ENCODE measurements at places on chromosomes 5 and 9.
A peak's percentile ranks its signal among the peaks of the same experiment; 100 is the strongest.

DNA sequence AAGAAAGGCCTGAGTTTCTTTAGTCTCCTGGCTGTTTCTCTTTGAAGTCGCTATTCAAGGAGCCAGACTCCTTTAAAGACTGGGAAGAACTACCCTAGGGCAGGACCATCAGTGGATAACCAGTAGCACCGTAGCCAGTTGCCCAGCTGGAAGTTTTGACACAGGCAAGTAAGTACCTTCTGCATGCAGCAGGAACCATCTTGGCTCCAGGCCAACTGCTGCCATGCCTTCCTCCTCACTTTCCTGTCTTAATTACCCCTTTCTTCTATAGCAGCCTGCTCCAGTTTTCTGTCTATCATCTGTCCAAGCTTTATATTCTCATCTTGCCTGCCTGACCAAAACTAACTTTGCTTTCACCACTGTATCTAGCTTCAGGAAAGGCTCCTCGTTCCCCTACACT, 149.7 kb upstream of the SV2C start:
- DNase-seq: no peak

DNA sequence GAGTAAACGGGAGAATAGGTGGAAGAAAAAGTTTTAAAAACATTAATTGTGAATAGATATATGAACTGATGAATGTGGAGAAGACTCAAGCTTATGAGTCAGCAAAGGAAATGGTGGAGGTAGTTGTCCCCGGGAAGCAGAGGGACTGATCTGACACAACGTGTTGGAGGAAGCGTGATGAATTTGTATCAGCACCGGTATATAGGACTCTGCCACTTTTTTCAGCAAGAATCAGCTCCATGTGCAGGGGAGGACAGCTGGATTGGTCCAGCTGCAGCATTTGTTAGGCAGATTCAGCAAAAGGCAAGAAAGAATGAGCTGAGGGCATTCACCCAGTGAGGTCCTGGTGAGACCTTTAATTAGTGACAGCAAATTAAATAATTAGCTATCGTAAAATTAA, 276.0 kb downstream of the TENT4A start:
- no peak for DNase-seq

DNA sequence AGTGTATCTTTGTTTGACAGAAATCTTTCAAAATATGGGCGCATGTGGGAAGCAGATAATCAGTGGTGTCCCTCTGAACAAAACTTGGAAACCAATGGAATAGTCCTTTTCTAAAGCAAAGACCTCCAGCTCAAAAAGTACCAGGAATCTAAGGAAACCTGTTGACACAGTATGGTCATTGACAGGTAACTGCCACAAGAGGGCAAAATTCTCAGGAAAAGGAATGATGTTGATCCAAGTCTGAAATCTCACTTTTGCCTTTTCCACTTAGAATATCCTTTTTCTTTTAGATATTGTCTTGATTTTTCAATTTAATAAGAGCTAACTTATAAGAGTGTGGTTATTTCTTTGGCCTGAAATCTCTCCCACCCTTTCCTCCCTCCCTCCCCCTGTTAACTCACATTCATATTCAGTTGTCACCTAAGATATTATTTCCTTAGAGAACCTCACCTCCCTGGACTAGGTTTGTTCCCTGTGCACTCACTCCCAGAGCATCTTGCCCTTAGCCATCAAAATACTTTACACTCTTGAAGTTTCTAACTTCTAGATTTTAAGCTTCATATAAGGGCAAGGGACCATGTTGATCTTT, 59.0 kb upstream of the BARX1 start:
- DNase-seq: no peak

DNA sequence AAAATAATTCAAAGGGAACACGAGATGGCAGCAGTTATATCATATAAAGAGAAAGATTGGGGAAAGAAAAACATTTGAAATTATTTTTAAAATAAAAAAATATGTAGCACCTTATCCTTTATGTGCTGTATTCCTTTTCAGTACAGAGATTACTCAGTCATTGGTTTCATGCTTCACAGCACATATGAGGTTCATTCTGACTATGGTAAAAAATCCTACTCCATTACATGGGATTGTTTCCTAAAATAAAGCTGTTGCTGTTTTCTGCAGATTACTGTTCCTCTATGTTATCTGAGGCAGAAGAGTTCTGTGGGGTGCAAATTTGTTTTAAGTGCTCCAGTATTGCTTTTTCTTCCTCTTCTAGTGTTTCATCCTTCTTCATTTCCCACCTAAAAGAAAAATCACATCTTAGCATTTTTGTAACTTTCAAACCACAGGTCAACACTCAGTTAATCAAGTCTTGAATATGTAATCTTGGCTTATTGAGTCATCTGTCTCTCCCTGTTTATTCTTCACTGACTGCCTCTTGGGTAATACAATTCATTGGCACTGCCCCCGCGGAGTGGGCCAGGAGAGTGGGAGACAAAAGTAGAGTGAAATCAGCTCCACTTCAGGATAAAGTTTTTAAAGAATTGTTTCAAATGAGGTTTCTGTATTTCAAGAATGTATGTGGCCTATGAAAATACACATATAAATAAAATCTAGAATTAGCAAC, 412.5 kb upstream of the POU5F2 start:
- no peak for DNase-seq

GRCh38 chr9:79700607-79701360, 129.0 kb downstream of the TLE4 start:
- no peak for DNase-seq

DNA sequence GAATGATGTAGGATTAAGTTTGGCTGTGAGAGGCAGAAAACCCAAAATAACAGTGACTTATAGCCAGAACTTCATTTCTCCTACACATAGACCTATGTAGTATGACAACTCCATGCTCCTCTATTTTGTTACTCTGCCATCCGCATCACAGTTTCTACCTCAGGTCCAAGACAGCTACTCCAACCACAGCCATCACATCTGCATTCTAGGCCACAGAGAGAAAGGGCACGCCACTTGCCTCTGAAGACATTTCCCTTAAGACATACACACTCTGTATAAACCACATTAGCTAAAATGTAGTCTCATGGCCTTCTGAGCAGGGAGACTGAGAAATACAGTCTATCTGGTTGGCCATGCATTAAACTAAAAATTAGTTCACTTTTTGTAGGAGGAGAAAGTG, 10.0 kb downstream of the SPINK4 start:
- DNase-seq: no peak

- no peak for DNase-seq
These were observed 163.6 kb downstream of the LRRC70 start for GRCh38 chr5:62742207-62742606.

DNA sequence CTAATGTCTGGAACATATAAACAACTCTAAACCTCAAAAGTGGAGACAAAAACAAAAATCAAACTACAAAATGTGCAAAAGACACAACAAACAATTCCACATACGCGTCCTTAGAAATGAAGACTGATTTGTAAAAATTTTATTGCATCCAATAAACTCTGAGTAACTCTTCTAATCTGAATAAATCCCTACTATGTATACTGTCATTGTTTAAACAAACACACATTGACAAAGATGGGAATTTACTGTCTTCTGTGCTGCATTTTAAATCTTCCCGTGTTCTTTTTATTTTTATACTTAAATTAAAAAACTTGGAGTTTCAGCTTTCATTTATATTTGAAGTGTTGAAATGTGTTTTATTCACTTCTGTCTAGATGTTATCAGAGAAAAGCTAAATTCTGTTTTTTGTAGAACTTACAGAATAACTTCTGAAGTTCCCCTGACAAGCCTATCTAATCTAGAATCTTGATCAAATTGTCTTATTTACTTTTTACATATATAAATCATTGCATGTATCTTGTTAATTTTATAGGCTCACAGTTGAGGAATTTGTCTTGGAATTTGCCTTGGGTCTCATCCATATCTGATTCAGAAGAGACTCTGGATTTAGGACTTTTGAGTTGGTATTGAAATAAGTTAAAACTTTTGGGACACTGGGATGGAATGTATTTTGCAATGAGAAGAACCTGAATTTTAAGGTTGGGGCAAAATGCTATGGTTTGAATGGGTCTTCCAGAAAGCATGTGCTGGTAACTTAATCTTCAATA, 2064.4 kb upstream of the C9orf72 start:
- DNase-seq: no peak

GRCh38 chr5:78803353-78803752, 154.8 kb upstream of the LHFPL2 start:
- peak; percentile 28 for DNase-seq

DNA sequence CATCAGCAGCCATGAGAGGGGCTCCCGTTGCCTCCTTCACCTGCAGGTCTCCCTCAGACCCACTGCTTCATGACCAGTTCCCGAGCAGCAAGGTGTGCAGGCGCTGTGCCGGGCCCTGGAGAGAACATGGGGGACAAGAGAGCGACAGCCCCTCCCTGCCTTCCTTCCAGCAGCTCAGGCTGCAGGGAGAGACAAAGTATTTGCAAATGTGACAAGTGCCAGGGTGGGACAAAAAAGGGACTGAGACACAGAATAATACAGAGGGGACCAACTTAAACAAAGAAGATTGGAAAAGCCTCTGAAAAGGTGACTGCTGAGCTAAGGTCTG, 22.5 kb upstream of the VDAC1 start:
- no peak for DNase-seq

- DNase-seq: peak; percentile 56
These were observed 52.1 kb downstream of the C9orf50 start for GRCh38 chr9:129568560-129569501.

DNA sequence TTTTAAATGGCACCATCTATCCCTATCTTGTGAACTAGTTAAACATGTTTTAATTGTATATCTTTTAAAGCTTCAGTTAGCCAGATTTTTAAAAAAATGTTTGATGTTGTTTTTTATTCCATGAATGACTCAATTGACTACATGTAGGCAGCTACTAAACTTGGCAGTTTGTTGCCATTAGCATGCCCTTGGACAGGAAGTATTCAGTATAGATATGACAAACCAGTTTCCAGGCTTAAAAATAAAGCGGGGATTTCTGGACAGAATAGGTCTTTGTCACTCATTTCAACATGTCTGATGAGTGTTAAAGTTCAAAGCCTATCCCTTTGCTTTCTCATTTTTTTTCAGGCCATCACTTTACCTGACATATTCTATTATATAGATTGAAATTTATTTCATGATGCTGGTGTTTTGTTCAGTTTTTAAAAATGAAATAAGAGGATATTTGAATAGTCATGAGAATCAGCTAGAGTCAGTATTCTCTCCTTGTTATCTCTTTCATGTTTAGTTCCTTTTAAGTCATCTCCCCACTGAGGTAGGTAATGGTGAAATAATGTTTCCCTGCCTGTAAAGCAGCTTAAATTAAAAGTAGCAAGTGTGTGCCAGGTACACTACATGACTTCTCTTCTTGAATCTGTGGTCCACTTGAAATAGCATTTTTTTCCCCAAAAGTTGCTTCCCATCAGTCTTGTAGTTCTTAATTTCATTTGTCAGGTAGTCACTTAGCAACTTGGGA, 11.9 kb downstream of the TNFAIP8 start:
- no peak for DNase-seq

GRCh38 chr5:172870715-172871461, 36.8 kb downstream of the ERGIC1 start:
- no peak for DNase-seq

DNA sequence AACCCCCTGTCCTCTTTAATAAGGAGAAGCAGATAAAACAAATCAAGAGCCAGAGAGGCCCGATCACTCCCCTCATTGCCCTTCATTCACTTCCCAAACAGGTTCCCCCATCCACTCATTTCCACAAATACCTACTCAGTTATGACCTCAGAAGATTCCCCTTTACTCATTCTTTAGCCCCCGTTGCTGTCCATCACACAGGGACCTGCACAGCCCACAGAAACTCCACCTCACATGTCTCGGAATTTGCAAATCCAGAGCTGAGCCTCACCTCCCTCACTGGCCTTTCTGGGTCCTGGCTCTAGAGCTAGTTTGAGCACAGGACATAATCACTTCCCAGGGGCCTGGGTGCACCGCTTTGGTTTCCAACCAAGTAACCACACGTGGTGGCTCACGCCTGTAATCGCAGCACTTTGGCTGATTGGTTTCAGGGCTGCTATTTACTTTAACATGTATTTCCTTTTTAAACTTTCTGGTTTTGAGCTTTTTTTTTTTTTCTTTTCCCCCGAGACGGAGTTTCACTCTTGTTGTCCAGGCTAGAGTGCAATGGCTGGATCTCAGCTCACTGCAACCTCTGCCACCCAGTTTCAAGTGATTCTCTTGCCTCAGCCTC, 17.8 kb downstream of the ATP6V0E1 start:
- DNase-seq: no peak

- DNase-seq: no peak
These were observed 20.5 kb downstream of the RANBP17 start for GRCh38 chr5:170882345-170882744.

DNA sequence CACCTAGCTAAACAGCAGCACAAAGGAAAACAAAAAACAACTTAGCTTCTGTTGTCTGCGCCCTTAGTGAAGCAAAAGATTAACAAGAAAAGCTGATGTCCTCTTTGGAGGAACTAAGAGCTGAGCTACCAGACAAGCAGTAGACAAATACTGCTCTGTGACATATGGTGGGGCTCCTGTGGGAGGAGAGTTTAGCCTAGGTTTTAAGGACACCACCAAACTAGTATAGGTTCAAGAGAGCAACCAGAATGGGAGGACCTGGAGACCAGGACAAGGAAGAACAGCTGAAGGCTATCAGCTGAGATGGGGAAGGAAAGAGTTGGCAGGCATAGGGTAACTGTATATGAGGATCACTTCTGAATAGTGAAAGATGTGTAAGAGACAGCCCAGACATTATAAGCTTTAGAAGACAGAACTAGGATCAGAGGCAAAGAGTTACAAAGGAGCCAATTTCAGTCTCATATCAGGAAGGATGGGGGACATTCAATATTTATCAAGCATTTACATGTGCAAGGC, 27.2 kb downstream of the FBXW2 start:
- DNase-seq: no peak

DNA sequence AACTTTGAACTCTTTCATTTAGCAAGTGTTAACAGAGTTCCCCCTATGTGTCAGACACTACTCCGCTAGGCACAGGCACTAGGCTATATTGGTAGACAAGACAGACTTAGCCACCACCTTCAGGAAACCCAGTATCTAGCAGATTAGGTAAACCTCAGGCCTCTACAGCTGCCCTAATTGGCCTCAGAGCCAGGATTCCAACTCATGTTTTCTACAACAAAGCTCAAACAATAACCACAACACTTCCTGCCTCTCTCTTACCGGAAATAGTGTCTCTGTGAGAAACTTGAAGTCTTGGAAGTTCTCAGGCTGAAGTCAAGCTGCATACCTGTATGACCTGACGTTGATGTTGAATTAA, 116.6 kb upstream of the SLC44A1 start:
- no peak for DNase-seq

DNA sequence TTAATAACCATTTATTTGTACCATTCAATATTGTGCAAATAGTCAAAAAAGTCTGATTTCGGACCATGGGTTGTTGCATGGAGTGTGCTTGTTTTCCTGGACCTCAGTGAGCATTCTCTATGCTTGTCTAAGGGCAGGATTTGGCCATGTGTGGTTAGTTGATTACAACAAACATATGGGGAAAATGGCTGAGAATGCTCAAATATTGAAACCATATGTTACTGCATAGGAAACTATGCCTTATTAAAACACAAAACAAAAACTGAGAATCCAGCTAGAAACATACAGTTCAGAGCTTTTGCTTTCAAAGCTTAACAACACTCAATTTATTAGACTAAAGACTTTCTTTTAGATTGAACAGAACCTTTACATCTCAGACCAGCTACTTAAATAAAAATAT, 928.3 kb downstream of the NR2F1-AS1 start:
- no peak for DNase-seq

- DNase-seq: no peak
These were observed 291.3 kb upstream of the IRX1 start for GRCh38 chr5:3304346-3304745.

- DNase-seq: no peak
These were observed 284.7 kb downstream of the NR2F1-AS1 start for GRCh38 chr5:93296338-93296737.

All from nucleus accumbens (tissue), 56 donors.